ENCODE measurements at places on chromosomes 3 and 15. TPM values are rescaled to one million over a fixed set of nuclear protein-coding genes. Genes with fewer than 3 reads are reported as not detected.

The GOLGA8S gene
- total RNA-seq: not detected

The FRMD5 gene
- total RNA-seq: 3.6 TPM

The GP9 gene
- not detected for total RNA-seq

The RARB gene
- 17.4 TPM for total RNA-seq

The CCR3 gene
- total RNA-seq: not detected

The GOLGA6D gene
- 0.14 TPM for total RNA-seq

The CLDN11 gene
- total RNA-seq: 37.5 TPM

The MRPS22 gene
- 36.4 TPM for total RNA-seq

The XCR1 gene
- not detected for total RNA-seq

The RASSF1 gene
- 17.2 TPM for total RNA-seq

The CCDC54 gene
- total RNA-seq: not detected

The ZIC1 gene
- not detected for total RNA-seq

The OIP5 gene
- 21.2 TPM for total RNA-seq

The SMCO1 gene
- total RNA-seq: not detected

The STAB1 gene
- 0.32 TPM for total RNA-seq

The ERC2 gene
- total RNA-seq: 16.1 TPM

The MAGEF1 gene
- total RNA-seq: 63.2 TPM

The PPP1R14D gene
- not detected for total RNA-seq

The FEZF2 gene
- total RNA-seq: not detected

The STRA6 gene
- total RNA-seq: 26.2 TPM

The WDR48 gene
- total RNA-seq: 57.5 TPM
